T1000 (cell line): ENCODE measurements at places on chromosomes 16 and 17.

- no peak for DNase-seq
Measured at GRCh38 chr16:78483124-78483992, 383.9 kb downstream of the WWOX start.

GRCh38 chr17:27529230-27529796, 73.1 kb downstream of the KSR1 start:
- no peak for DNase-seq

- DNase-seq = no peak
Measured at GRCh38 chr17:55248077-55248476, 16.7 kb upstream of the HLF start.

- DNase-seq = no peak
Measured at GRCh38 chr17:61338874-61339478, 60.7 kb upstream of the TBX2 start.

- DNase-seq = no peak
Measured at GRCh38 chr16:85648805-85649204, 35.7 kb downstream of the GSE1 start.

GRCh38 chr16:56542039-56542438, 22.2 kb upstream of the BBS2 start:
- DNase-seq = no peak
